ENCODE measurements at places on chromosomes 3 and 15.

DNA sequence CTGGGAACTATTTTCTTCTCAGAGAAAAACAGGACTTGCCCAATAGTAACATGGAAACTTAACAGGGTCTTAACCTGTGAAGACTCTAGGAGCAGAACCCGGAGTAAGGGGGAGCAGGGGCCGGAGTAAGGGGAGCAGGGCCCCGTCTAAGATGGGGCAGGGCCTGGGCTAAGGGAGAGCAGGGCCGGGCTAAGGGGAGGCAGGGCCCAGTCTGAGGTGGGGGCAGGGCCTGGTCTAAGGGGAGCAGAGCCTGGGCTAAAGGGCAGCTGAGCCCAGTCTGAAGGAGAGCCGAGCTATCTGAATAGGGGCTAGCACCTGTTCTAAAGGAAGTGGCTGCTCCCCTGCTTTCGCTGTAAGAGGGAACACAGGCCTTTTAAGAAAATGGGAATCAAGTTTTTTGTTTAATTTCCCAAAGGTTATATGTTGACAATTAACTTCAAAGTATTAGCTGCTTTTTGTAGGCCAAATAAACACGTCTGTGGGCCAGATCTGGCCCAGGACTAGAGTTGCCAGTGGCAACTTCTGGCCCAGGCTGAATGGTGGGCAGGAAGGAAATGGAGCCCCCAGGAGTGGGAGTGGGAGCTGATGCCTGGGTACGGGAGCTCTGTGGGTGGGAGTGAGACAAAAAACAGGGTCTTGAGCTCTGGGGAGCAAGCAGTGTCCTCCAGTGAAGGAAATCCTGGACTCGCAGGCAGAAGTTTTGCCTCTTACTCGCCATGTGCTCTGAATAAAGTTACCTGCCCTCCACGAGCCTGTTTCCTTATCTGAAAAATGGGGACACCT is 32.5 kb downstream of the CSPG4 start:
- no peak for DNase-seq

DNA sequence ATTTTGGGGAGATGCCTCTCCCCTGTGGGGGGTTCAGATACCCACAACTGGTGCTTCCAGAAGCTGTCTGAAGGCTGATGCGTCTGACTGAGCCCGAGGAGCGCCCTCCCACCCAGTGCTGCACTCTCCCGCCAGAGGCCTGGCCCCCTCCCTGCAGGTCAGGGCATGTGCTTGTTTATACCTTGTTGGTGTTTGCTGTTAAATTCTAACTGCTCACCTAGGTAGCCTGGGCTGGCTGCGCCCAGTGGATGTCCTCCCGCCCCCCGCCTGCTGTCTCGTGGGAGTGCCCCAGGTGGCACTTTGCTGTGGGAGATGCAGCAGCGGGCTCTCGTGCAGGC is 12.9 kb downstream of the KLF13 start:
- no peak for DNase-seq

- peak; percentile 88 for DNase-seq
Measured at GRCh38 chr15:41695750-41696436, 35.7 kb downstream of the MGA start.

DNA sequence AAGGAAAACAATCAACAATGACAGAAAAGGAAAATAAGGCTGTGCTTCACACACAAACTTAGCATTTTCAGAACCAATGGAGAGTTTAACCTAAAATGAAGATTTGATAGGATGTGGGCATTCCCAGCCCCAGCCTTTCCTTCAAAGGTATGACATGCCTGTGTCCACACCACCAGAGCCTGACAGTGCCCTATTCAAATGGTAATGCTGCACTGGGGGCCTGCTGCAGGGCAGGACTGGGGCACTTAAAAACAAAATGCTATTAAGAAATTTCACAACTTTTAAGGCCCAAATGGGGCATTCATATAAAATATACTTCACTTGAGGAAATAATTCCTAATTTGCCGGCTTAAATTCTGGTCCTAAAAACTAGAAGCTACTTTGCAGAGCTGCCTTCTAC is 30.9 kb upstream of the TKT start:
- no peak for DNase-seq

DNA sequence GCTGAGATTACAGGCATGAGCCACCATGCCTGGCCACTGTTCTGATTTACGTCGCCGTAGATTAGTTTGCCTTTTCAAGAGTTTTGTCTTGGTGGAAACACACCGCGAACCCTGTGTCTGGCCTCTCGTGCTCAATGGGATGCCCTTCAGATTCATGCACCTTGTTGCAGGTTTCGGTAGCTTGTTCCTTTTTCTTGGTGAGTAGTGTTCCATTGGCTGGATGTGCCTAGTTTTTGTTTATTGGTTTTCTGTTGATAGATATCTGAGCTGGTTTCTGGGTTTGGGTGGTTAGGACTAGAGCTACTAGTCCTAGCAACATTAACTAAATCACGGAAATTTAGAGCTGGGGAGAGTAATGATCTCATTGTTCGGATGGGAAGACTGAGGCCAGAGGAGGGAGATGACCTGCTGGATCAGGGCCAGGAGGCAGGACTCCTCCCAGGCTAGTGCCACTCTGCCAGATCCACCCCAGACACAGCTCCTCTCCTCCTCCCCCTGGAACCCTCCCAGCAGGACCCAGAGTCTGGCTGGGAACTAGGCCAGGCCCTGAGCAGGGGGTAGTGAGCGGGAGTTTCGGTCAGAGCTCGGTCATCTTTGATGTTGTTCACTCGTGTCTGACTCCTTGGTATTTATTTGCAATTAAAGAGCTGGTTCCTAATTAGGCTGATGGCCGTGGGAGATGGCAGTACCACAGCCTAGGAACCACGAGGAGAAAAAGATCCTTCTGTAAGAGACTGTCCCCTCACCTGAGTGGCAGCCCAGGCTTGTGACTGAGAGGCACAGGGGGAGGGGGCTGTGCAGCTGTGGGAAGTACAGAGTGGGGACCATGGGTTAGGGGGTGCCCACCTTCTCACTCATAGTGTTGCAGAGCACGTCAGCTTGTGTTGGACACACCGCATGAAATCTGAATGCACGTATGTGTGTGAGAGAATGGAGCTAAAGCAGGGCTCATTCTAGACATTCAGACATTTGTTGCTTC is 73.4 kb downstream of the SMAD6 start:
- DNase-seq = no peak

DNA sequence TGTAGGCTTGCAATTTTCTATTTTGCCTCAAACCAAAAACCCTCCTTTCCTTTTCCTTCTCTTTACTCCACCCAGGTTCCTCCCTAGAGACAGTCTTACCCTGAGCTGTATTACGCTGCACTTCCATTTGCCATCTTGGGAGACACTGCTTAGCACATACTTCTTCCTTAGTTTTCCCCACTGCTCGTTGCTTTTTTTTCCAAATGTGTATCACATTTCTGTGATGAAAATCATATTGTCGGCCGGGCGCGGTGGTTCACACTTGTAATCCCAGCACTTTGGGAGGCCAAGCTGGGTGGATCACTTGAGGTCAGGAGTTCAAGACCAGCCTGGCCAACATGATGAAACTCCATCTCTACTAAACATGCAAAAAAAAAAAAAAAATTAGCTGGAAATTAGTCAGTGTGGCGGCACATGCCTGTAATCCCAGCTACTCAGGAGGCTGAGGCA is 29.5 kb downstream of the POPDC2 start:
- DNase-seq = no peak

- peak; percentile 49 for DNase-seq
Measured at GRCh38 chr15:57149196-57149595, 227.1 kb upstream of the CGNL1 start.

DNA sequence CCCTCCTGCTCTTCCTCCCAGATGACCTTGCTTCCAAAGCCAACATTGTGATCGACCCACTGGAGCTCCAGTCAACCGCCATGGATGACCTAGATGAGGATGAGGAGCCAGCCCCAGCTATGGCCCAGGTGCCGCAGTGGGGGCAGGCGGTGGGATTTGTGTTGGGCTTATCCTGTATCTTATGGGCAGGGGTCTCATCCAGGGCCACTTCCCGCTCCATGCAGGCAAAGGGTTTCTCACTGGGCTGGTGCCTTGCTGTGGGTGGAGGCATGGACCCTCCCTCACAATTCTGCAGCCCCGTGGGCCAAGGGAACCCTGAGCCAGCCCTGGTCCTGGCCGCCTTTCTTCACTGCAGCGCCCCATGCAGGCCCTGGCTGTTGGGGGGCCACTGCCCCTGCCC is 14.9 kb downstream of the AMIGO3 start:
- no peak for DNase-seq

DNA sequence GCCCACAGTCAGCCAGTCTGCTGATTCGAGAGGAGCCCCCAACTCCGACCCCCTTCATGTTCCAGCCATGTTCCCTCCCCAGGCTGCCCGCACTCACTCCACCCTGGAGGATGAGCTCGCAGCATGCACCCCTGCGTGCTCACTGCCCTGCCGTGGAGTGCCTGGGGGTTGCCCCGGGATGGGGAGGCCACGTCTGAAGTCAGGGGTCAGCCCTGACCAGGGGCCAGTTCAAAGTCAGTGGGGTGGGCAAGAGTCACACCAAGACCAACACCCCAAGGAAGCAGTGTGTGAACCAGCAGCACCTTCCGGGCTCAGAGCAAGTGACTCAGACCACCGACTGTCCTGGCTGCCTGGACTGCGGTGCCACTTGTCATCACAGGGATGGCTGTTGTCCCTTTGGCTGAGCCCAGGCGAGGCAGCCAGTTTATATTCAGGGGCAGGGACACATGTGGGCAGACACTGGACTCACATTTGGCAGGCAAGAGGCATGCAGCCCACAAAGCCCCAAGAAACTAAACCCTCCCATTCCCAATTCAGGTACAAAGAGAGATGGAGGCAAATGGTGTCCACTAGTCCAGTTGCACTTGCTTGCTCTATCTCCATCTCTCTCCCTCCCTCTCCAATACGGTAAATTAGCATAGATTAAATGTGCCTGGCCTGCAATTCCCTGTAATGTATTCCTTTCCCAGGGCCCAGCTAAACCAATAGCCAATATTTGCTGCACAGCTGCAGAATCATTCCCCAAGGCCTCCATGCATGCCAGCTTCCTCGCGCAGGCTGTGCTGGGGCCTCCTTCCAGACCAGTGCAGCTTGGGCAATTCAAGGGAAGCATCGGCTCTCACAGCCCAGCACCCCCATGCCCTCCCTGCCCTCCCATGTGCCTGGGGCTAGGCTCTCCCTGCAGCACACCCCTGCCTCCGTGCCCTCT is 135.7 kb upstream of the IQSEC1 start:
- no peak for DNase-seq

- DNase-seq = no peak
Measured at GRCh38 chr3:84830476-84830875, 128.3 kb upstream of the CADM2 start.

DNA sequence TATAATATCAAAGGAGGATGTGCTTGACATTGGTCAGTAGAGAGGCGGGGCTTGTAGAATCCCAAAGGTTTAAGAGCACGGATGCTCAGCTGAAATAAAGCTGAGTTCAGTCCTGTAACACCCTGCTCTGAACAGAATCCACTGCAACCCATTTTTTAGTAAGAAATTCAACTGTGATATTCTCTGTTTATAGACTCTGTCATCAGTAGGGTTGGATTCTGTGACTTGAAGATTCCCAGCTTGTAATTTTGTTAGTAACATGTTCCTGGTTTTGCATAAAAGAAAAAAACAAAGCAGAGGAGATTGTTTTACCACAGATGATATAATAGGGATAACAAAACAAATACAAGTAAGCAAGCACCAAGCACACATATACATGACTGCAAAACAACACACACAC is 324.6 kb upstream of the NR2F2 start:
- DNase-seq = no peak

DNA sequence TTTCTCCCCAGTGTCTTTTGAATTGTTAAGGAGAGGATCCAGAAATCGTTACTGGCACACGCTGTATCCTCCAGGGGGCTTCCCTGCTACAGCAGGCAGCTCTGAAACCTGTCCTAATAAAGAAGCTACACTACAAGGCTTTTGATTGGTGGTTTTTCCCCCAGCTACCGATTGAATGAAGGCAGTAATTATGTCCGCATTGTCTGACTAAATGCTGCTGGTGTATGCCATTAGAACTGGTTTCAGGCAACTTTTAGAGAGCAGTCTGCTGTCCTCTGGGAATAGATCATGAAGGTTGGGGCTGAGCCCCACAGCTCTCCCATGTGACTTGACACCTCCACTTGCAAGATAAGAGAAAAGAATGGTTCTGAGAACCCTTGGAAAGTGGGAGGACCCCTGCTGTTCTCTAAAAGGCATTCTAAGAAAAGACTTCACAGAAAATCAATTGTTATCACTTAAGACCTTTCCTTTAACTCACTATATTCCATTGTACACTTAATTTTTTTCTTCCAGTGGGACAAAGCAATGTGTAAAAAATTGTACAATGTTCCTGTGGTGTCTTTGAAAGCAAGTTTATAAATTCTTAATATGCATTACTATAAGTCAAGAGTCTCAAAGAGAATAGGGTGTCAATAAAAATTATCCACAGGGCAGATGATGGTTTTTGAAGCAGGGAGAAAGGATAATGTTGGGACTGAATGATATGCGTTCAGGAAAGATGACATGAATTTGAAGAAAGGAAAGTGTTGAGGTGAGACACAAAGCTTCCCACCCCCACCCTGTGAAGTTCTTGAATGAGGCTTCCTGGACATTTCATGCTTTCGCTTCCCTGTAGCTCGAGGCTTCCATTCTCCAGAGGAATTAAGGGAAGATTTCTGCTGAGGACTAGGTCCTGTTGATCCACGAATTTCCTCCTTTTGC is 53.0 kb upstream of the DAZL start:
- DNase-seq = no peak

DNA sequence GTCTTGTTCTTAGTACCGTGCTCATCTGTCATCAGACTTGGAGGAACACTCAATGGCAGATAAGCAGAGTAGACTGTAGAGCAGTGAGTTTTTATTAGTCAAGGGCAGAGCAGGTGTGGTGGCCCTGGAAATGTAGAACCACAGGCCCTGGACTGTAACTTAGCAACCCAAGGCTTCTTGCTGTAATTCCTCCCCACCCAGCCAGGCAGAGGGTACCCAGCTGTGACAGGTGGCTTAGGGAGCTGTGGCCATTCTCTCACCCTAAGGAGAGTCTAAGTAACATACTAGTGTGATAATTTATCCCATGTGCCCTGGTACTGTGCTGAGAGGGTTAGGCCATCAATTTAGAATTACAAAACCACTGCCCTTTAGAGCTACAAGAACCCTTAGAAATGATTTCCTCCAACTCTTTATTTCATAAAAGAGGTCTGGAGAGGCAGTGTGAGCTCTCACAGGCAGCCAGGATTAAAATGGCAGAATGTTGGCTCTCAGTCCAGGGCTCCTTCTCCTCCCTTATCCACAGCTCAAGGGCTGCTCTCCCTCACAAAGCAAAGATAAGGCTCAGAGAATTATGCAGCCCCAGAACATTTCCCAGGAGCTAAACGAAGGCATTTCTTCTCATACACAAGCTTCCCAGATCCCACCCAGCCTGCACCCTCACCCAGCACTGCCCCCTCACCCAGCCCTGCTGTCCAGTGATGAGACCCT is 3.0 kb downstream of the POMGNT2 start:
- DNase-seq = no peak

DNA sequence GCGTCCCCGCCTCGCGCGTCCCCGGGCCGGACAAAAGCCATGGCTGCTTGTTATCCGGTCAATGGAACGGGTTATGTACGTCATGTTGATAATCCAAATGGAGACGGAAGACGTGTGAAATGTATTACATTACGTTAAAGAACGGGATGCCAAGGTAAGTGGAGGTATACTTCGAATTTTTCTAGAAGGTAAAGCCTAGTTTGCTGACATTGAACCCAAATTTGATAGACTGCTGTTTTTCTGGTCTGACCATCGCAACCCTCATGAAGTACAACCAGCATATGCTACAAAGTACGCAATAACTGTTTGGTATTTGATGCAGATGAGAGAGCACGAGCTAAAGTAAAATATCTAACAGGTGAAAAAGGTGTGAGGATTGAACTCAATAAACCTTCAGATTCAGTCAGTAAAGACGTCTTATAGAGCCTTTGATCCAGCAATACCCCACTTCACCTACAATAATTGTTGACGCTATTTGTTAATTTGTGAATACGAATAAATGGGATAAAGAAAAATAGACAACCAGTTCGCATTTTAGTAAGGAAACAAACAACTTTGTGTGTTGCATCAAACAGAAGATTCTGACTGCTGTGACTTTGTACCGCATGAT is 19.8 kb downstream of the WDR73 start:
- no peak for DNase-seq
